ENCODE measurements at places on chromosomes 2 and 18. TPM values are rescaled to one million over a fixed set of nuclear protein-coding genes. Genes with fewer than 3 reads are reported as not detected.

The LOXHD1 gene
- total RNA-seq = not detected

The RAD51AP2 gene
- not detected for total RNA-seq

The COLEC11 gene
- 1.4 TPM for total RNA-seq

The DCDC2C gene
- total RNA-seq = not detected

The RHOB gene
- total RNA-seq = 121 TPM

The TPO gene
- not detected for total RNA-seq

The CYP1B1 gene
- total RNA-seq = 92.9 TPM

The SLC9A4 gene
- total RNA-seq = 0.03 TPM

The THADA gene
- 32.1 TPM for total RNA-seq

The ABCG5 gene
- total RNA-seq = not detected

The KLHL30 gene
- total RNA-seq = 5.2 TPM

The CCDC74A gene
- total RNA-seq = 8.9 TPM

The C2orf81 gene
- 3.5 TPM for total RNA-seq

The ACAA2 gene
- total RNA-seq = 28.4 TPM

The MAB21L4 gene
- not detected for total RNA-seq

The POTEC gene
- under 0.01 TPM for total RNA-seq

The DAW1 gene
- total RNA-seq = 2.5 TPM

The FMNL2 gene
- 58.0 TPM for total RNA-seq

The TCF7L1 gene
- total RNA-seq = 5.1 TPM

The AMER3 gene
- not detected for total RNA-seq

The TRPM8 gene
- 0.20 TPM for total RNA-seq

The RETSAT gene
- 44.8 TPM for total RNA-seq

The HMSD gene
- not detected for total RNA-seq

The PFN4 gene
- total RNA-seq = 0.17 TPM

The ATL2 gene
- total RNA-seq = 46.4 TPM

The NHEJ1 gene
- total RNA-seq = 22.0 TPM

The HADHA gene
- 140 TPM for total RNA-seq

The CKAP2L gene
- total RNA-seq = 1.3 TPM

The NTSR2 gene
- not detected for total RNA-seq

The ERMN gene
- total RNA-seq = 1.1 TPM

The GCG gene
- total RNA-seq = not detected

Data from smooth muscle cell of the pulmonary artery (primary cell).